ENCODE measurements at places on chromosomes 2 and 18. TPM values are rescaled to one million over a fixed set of nuclear protein-coding genes. Genes with fewer than 3 reads are reported as not detected.

GRCh38 chr2:108637304-108637669, 82.0 kb upstream of the RANBP2 start:
- H3K4me3 ChIP-seq: no peak overlapping the region
- peaks cover 42% of the 10 kb centered on the region for H3K4me1 ChIP-seq
- no peaks in the 10 kb centered on the region for H3K27me3 ChIP-seq
- H3K36me3 ChIP-seq: no peaks in the 10 kb centered on the region

DNA sequence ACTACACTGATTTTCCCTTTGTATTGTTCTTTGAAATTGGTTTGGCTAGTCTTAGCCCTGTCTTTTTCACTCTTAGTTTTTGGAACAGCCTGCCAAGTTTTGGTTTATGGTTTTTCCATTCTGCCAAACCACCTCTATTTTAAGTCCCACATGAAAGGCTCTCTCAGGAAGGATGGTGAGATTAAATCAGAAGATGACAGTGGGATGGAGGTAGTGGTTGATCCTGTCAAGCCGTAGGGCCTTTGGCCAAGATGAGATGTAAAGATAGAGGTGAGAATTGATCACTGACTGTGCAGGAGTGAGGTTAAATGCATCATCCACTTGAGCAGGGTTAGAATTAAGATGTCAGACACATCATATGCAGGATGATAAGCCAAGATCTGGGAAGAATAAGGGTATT, 948.5 kb downstream of the SLC4A3 start:
- no peaks in the 10 kb centered on the region for H3K4me1 ChIP-seq
- no peak overlapping the region for H3K27ac ChIP-seq
- no peak for DNase-seq

DNA sequence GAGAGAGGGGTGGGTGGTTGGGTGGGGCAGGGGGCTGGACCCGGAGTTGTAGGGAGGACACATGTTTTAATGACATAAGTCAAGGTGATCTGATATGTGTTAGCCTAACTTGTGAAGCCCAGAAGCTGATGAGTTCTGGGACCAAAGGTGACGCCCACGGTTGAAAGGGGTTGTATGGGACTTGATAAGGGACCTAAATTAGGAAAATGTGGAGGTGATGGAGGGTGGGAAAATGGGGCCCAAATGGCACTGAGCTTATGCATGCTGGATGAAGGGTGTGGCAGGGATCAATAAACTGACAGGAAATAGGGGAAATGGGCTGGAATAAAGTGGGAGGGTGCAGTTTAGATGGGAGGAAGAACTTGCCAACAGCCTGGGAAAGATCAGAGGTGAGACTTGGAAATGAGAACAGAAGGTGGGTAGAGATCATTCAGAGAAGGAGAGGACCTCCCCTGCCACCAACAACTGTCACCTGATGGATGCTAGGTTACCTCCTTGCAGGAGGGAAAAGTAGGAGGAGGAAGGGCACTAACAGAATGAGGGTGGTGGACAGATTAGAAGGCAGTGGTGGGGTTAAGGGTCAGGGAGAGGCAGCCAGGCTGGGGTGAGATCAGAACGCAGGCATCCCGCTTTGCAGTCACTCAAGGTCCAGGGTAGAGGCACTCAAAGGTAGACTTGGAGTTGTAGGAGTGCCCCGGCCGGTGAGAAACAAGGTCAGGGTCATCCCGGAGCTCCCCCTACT, 15.3 kb downstream of the WNT10A start:
- H3K27ac ChIP-seq: no peak overlapping the region
- H3K4me3 ChIP-seq: no peak overlapping the region
- no peaks in the 10 kb centered on the region for H3K36me3 ChIP-seq
- DNase-seq: no peak
- H3K4me1 ChIP-seq: peaks cover 18% of the 10 kb centered on the region
- peaks cover 66% of the 10 kb centered on the region for H3K27me3 ChIP-seq

DNA sequence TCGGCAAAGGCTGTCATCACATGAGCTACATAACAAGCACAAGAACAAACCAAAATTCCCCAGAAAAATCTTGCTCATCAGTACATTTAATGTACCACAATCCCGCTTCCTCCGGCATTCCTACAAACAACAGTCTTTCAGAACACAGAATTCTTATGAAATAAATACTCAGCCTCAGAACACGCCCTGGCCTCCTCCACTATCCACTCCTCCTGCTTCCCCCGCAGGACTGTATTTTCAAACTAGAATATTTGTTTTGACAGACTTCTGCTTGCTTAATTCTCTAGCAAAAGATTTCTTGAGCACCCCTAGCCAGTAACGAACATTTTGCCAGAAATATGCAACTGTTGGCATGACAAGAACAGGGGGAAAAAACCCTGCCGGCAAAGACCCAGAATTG, 131.2 kb downstream of the THADA start:
- H3K36me3 ChIP-seq: no peaks in the 10 kb centered on the region
- H3K4me3 ChIP-seq: no peak overlapping the region
- peaks cover 27% of the 10 kb centered on the region for H3K4me1 ChIP-seq
- DNase-seq: peak; percentile 44
- no peak overlapping the region for H3K27ac ChIP-seq

GRCh38 chr2:66753660-66754059, 318.7 kb downstream of the MEIS1 start:
- H3K36me3 ChIP-seq: no peaks in the 10 kb centered on the region
- peak; percentile 67 for DNase-seq
- H3K4me1 ChIP-seq: no peaks in the 10 kb centered on the region
- no peak overlapping the region for H3K4me3 ChIP-seq
- no peak overlapping the region for H3K27ac ChIP-seq

Gene IL1F10
- not detected for total RNA-seq

DNA sequence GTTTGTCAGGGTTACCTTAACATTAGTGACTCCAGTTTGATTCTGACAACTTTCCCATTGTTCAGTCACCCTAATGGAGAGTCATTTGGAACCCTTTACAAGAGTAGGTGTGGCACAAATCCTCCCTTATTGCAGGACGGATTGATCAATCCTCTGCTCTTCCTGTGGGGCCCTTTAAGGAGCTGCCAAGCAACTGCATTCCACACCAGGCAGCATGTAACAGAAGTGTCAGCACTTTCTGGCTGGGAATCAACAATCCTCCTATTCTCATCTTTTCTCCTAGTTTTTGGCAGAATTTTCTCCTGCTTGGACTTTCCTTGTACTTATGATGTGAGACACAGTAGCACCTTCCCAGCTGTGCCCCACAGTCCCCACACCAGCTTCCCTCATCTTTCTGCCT, 177.8 kb downstream of the ST6GAL2 start:
- H3K36me3 ChIP-seq: no peaks in the 10 kb centered on the region
- no peak overlapping the region for H3K27ac ChIP-seq
- no peaks in the 10 kb centered on the region for H3K4me1 ChIP-seq
- no peak for DNase-seq

- H3K36me3 ChIP-seq: no peaks in the 10 kb centered on the region
- no peaks in the 10 kb centered on the region for H3K27me3 ChIP-seq
- DNase-seq: no peak
- no peak overlapping the region for H3K4me3 ChIP-seq
- H3K27ac ChIP-seq: no peak overlapping the region
These were observed 254.8 kb downstream of the CDH2 start for GRCh38 chr18:27921904-27922751.

GRCh38 chr2:226474131-226474530, 325.5 kb downstream of the IRS1 start:
- no peaks in the 10 kb centered on the region for H3K27me3 ChIP-seq
- H3K4me3 ChIP-seq: no peak overlapping the region
- H3K4me1 ChIP-seq: peaks cover 4% of the 10 kb centered on the region
- H3K36me3 ChIP-seq: no peaks in the 10 kb centered on the region

DNA sequence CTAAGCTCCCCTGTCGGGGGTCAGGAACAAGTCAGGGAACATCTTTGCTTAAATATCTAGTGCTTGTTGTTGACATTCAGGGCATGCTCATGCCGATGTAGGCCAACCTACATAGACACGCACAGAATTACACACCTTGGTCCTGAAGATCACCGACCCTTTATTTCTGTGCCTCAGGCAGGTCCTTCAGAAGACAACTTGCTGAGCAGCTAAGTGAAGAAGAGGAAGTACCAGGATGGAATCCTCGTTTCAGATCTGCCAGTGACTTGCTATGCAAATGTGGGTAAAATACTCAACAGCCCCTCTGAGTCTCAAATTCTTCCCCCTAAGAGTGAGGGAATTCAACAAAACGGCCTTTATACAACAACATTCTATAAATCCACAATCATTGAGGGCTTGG, 494.7 kb downstream of the BCL11A start:
- H3K4me3 ChIP-seq: no peak overlapping the region
- no peak for DNase-seq
- H3K36me3 ChIP-seq: no peaks in the 10 kb centered on the region
- H3K27ac ChIP-seq: no peak overlapping the region

GRCh38 chr2:185132501-185133041, 534.2 kb downstream of the ZNF804A start:
- H3K4me3 ChIP-seq: no peak overlapping the region
- no peak overlapping the region for H3K27ac ChIP-seq
- no peaks in the 10 kb centered on the region for H3K36me3 ChIP-seq
- DNase-seq: no peak

DNA sequence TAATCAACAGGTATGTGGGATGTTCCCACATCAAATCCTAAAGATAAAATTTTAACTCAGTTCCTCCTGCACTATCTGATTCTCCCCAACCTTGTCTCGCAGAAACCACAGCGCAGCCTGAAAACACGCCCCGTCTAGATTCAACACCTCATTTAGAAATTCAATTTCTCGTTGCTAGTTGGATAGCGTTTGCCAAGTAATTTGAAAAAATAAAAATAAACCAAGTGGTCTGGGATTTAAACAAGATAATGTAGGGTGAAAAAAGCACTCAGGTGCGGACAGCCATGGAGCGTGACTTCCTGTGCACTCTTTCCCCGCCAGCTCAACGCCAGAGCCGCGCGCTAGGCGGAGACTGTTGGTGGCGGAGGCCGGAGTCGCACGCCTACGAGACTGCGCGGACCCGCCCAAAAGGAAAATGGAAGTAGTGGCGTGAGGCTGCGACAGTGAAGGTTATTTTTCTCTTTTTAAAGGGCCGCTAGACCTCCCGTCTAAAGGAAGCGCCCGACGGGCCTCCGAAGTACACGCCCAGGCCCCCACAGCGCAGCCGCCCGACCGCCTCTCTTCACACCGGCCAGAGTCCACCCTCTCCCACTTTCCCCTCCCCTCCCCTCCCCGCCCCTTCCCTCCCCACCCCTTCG, 615 bp upstream of the CCNT2 start:
- peak overlapping the region; percentile 97 for H3K4me3 ChIP-seq
- peak; percentile 96 for DNase-seq
- H3K4me1 ChIP-seq: peaks cover 39% of the 10 kb centered on the region
- peak overlapping the region; percentile 91 for H3K27ac ChIP-seq
- no peaks in the 10 kb centered on the region for H3K27me3 ChIP-seq

- no peaks in the 10 kb centered on the region for H3K27me3 ChIP-seq
- DNase-seq: no peak
- no peak overlapping the region for H3K4me3 ChIP-seq
- no peaks in the 10 kb centered on the region for H3K4me1 ChIP-seq
- H3K27ac ChIP-seq: no peak overlapping the region
These were observed 195.4 kb upstream of the RMP24 start for GRCh38 chr18:35777039-35777438.

- H3K36me3 ChIP-seq: no peaks in the 10 kb centered on the region
- H3K4me3 ChIP-seq: no peak overlapping the region
- no peak overlapping the region for H3K27ac ChIP-seq
These were observed 110.6 kb upstream of the SIX2 start for GRCh38 chr2:45119855-45120254.

Gene HOXD13
- total RNA-seq: not detected

DNA sequence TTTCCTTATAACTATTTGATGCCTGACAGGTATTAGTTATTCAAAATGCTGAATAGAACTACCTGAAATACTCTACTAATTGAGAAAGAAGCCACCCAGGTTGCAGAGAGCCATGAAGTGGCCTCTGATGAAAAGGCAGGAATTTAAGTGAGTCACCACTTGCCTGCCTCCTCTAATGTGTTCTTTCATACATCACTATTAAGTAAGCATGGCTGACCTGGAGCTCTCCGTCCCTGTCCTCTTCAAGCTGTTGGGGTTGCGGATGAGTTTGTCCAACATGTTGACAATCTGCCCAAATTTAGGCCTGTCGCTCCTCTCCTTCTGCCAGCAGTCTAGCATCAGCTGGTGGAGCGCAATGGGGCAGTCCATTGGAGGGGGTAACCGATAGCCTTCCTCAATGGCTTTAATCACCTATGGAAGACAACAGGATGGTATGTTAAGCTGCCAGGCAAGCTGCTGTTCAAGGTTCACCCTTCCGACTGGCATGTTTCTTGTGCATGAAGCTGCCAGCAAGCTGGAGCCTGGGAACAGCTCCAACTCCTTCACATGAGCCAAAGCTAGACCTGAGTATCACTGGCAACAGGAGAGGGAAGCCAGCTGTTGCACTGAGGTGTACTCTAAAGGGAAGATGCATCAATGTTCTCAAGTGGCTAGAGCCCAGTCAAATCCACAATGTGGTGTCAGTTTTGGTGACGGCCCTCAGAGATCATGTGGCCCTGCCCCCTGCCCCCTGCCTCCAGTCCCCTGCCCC, 142.2 kb downstream of the EPHA4 start:
- H3K27ac ChIP-seq: no peak overlapping the region
- H3K36me3 ChIP-seq: no peaks in the 10 kb centered on the region
- H3K4me1 ChIP-seq: no peaks in the 10 kb centered on the region
- DNase-seq: no peak

- H3K36me3 ChIP-seq: no peaks in the 10 kb centered on the region
- H3K4me1 ChIP-seq: no peaks in the 10 kb centered on the region
- H3K4me3 ChIP-seq: no peak overlapping the region
These were observed 109.3 kb upstream of the MYCN start for GRCh38 chr2:15830937-15831549.

DNA sequence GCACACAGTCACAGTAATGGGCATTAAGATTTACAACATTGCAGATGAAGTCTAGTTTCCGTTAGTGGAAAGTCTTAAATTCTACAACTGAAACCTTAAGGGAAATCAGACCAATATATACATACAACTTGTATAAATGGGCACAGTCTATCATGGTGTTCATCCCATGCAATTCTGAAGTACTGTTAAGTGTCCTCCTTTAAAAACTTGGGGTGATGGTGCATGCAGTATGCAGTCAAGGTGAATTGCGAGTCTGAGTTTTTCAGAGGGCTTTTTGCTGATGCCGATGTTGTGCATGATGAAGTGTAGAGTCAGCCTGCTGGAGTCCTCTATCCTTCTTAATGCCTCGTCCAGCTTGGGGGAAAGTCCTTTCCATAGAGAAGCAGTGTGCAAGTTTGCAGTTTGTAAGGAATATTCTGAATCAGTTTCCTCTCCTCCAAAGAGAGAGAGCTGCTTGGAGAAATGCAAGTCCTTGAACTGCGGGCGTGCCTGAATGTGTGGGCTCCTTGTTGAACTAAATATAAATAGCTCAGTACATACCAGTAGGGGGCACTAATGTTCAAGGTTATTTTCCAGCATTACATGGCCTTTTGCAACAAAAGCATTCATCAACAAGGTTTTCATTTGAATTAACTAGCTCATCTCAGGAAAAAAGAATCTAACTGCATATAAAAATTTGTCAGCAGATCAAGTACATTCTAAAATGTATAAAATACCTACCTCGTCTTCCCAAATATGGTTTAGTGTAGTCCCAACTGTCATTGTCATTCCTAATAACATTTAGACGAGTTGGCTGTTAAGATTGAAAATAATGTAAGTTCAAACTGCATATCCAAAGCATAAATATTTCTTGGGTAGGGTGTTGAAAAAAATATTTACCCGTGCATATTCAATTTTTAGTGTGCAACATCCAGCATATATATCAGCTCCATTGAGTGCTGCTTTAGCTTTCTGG, 21.3 kb downstream of the HNRNPLL start:
- H3K27ac ChIP-seq: no peak overlapping the region
- peak; percentile 40 for DNase-seq
- no peaks in the 10 kb centered on the region for H3K27me3 ChIP-seq
- no peak overlapping the region for H3K4me3 ChIP-seq

- H3K27me3 ChIP-seq: no peaks in the 10 kb centered on the region
- H3K4me3 ChIP-seq: no peak overlapping the region
- no peak for DNase-seq
- no peaks in the 10 kb centered on the region for H3K36me3 ChIP-seq
- no peak overlapping the region for H3K27ac ChIP-seq
These were observed 23.0 kb upstream of the MRO start for GRCh38 chr18:50842846-50843245.

Measured in left lung (tissue), 14 donors.